Amniotic epithelial cell (primary cell): ENCODE measurements at places on chromosomes 1 and 21.

GRCh38 chr1:5707566-5708345, 284.5 kb downstream of the NPHP4 start:
- no peak for DNase-seq

DNA sequence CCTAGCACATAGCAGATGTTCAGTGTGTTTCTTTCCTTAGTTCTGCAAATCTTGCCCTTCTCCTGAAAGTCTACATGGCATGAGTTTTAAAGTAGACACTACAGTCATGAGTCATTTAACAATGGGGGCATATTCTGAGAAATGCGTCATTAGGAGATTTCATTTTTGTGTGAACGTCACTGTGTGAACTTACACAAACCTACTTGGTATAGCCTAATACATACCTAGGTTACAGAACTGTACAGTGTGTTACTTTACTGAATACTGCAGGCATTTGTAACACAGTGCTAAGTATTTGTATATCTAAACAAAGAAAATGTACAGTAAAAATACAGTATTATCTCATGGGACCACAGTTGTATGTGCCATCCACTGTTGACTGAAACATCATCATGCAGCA, 10.0 kb downstream of the TTF2 start:
- DNase-seq, result peak; percentile 15

- peak; percentile 55 for DNase-seq
These were observed 151.0 kb downstream of the CDC7 start for GRCh38 chr1:91651661-91652071.

DNA sequence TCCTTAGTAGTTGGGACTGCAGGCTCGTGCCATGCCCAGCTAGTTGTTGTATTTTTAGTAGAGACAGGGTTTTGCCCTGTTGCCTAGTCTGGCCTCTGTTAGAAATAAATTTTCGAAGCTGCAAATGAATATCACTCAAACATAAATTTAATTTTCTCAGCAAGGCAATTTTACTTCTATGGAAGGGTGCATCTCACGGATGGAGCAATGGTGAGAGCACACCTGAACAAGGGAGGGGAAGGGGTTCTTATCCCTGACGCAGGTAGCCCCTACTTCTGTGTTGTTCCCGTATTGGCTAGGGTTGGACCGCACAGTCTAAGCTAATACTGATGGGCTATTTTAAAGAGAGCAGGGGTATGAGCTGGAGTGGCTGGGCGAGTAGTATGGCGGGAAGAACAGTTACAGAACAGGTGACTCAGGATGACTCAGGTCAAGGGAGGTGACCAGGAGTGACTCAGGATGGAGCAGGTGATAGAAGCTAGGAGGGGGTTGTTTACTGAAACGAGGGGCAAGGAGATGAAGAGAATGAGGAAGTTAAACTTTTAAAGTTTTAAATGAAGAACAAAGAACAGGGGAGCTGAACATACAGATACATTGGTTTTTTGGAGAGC, 7.5 kb downstream of the MDM4 start:
- DNase-seq, result peak; percentile 18

DNA sequence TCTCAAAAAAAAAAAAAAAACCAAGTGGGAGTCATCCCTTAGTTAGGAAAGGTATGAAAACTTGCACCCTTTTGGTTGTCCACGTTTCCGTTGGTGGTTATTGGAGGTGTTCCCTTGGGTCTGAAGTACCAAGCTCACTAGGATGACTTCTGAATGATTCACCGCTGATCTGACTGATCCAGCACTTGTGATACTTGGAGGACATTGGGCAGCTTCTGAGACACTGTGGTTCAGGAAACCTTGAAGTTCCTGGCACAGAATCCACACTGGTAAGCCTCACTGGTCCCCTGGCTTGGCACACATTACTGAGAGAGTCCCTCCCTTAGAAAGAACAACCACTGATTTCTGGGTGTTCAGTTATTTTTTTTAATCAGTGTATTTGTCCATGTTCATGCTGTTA, 91.9 kb downstream of the RYR2 start:
- no peak for DNase-seq

- DNase-seq, result no peak
These were observed 21.9 kb upstream of the FAM3B start for GRCh38 chr21:41294548-41295231.

- peak; percentile 96 for DNase-seq
These were observed 176.8 kb downstream of the HHIPL2 start for GRCh38 chr1:222370913-222371675.

DNA sequence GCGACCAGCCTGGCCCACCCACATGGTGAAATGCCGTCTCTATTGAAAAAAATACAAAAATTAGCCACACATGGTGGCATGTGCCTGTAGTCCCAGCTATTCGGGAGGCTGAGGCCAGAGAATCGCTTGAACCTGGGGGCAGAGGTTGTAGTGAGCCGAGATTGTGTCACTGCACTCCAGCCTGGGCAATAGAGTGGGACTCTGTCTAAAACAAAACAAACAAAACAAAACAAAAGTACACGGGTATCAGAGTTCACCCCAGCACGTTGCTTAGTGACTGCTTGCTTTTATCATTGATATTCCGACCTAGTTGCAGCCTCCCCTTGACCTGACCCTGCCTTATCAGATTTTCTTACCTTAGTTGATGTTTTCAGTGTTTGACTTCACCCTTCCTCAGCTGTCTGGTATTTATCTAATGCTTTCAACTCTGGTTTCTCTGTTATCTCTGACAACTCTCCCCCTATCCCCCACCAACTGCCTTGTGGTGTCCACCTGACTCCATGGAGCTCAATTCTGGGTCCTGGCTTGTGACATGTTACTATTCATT, 5.1 kb downstream of the TLCD4 start:
- DNase-seq, result no peak
